ENCODE measurements at places on chromosomes 2 and 18. TPM values are rescaled to one million over a fixed set of nuclear protein-coding genes. Genes with fewer than 3 reads are reported as not detected.

- H3K27ac ChIP-seq = no peak overlapping the region
- no peak overlapping the region for H3K4me3 ChIP-seq
- no peaks in the 10 kb centered on the region for H3K27me3 ChIP-seq
These were observed 528.4 kb upstream of the SPHKAP start for GRCh38 chr2:228709788-228710371.

OR6B2 gene
- total RNA-seq = not detected

DNA sequence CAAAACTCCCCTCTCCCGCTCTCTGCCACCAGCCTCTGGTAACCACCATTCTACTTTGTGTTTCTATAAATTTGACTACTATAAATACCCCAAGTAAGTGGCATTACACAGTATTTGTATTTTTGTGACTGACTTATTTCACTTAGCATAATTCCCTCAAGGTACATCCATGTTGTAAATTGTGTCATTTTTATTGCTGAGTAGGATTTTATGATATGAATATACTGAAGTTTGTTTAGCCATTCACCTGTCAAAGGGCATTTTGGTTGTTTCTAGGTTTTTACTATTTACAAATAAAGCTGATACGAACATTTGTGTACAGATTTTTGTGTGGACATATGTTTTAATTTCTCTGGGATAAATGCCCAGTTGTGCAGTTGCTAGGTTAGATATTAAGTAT is 174.0 kb upstream of the MMADHC start:
- H3K4me1 ChIP-seq = no peaks in the 10 kb centered on the region
- no peak overlapping the region for H3K4me3 ChIP-seq
- H3K36me3 ChIP-seq = no peaks in the 10 kb centered on the region
- H3K27ac ChIP-seq = no peak overlapping the region

SGPP2 gene
- total RNA-seq = not detected

DNA sequence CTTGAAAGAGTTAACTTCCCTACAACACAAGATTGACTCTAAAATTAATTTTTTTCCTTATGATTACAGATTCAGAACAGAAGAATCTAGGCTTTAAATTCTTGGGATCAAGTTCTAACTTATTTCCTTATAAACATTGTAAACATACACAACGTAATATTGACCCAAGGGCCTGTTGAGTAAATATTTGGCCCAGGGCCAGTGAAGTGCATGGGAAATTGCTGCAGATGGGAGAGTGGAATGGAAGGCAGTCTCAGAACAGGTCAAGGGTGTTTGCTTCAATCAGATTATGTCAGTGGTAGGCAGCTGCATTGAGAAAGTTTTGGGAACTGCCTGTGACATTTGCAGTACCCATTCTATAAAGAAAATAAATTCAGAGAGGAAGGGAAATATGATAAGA is 137.6 kb downstream of the MYO1B start:
- DNase-seq = no peak
- H3K27me3 ChIP-seq = no peaks in the 10 kb centered on the region
- peaks cover 82% of the 10 kb centered on the region for H3K4me1 ChIP-seq
- H3K27ac ChIP-seq = peak overlapping the region; percentile 53

EFEMP1 gene
- total RNA-seq = 7.4 TPM

DNA sequence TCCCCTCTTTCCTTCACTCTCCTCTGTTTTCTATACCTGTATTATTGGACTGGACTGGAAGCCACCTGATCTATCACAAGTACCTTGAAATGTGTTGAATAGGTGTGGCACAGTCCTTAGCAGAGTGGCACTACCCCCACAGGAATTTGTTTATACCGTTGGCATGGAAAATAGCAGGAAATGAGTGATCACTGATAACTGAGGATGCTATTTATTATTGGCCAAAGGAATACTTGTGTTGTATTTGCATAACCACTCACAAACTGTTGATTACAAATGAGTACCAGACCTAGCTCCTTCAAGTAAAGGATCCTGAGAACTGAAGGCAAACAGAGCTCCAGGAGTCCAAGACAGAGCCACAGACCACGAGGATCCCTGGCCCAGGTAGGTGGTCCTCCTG is at the start of gene IL37:
IL37 (plus strand) TSS at position 301 of the 400 bp plus-strand sequence. CDS start 1,848 bp downstream, outside the sequence.
- no peaks in the 10 kb centered on the region for H3K4me1 ChIP-seq
- H3K4me3 ChIP-seq = no peak within 1 kb of the TSS
- no peak for DNase-seq
- H3K27ac ChIP-seq = no peak within 1 kb of the TSS
- H3K27me3 ChIP-seq = peaks cover 29% of the 10 kb centered on the region
- no peaks in the 10 kb centered on the region for H3K36me3 ChIP-seq

DNA sequence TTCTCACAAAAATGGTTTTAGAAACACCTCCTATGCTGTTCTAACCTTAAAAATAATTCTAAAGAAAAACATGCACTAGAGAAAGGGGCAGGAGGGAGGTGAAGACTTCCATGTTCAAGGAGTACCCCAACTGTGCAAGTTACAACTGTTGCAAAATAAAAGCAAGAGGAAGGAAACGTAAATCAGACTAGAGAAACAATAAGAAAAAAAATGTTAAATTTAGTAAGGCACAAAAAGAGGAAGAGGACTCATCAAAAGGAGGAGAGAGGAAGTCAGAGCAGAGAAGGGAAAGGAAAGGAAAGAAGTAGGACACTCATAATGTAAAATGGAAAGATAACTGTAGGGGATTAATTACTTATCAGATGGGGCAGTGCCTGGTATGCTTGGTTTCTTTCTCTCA is 34.1 kb downstream of the RAPH1 start:
- DNase-seq = no peak
- H3K4me3 ChIP-seq = no peak overlapping the region
- peaks cover 12% of the 10 kb centered on the region for H3K4me1 ChIP-seq
- peak overlapping the region; percentile 6 for H3K27ac ChIP-seq
- peaks cover 6% of the 10 kb centered on the region for H3K36me3 ChIP-seq
